RCC 7860 (cell line): ENCODE measurements at places on chromosomes 4 and X.

DNA sequence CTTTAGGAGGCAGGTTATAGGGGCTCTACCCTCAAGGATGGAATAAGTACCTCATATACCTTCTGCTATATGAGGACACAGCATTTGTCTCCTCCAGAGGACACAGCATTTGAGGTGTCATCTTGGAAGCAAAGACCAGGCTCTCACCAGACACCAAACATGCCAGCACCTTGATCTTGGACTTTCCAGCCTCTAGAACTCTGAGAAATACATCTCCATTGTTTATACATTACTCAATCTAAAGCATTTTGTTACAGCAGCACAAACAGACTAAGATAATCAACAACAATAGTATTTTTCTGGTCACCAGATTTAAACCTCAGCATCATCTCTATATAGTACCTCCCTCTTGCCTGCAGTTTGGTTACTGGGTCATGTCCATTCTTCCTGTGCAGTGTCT lies 237.5 kb upstream of the KLF3 start:
- DNase-seq, result no peak

DNA sequence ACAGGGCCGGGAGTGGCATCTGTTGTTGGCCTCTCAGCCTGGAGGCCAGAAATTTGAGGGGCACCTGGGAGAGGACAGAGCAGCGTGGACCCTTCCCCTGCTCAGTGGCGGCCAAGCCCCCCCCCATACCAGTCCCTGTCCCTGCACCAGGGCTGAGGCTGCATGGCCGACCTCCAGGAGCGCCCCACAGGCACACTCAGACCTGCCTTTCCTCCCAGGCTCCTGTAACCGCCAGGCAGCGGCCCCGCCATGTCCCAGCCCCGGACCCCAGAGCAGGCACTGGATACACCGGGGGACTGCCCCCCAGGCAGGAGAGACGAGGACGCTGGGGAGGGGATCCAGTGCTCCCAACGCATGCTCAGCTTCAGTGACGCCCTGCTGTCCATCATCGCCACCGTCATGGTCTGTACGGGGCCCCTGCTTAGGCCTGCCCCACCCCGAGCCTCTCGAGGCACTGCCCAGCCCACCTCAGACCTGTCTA lies 15.3 kb downstream of the TMEM175 start:
- no peak for DNase-seq

- DNase-seq, result peak; percentile 52
Measured at GRCh38 chrX:46208225-46208854, 336.9 kb downstream of the ZNF674 start.

- no peak for DNase-seq
Measured at GRCh38 chr4:82124365-82124764, 249.4 kb downstream of the HNRNPD start.

DNA sequence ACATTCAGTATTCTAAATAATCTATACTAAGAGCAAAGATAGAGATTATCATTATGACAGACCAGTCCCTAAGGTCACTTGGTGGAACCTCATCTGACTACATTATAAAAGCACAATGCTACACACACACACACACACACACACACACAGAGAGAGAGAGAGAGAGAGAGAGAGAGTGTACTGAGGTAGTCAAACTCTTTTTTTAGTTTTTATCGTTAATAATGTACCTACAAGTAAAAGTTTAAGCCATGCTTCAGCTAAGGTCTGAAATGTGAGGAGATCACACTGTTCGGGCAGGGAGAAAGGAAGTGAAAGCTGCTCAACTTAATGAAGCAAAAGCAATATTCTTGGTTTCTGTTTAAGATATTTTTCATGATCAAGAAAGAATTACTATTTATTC lies 75.8 kb upstream of the CCDC160 start:
- no peak for DNase-seq

DNA sequence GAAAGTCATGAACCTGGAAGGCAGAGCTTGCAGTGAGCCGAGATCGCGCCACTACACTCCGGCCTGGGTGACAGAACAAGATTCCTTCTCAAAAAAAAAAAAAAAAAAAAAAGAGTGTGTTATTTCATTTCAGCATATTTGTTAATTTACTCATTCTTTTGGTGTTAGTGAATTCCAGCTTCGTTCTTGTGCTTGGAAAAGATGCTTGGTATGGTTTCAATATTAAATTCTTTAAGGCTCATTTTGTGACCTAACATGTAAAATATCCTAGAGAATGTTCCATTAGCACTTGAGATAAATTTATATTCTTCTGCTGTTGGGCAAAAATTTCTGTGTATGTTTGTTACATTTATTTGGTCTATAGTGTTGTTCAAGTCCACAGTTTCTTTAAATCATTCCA lies 66.8 kb downstream of the SPIN3 start:
- DNase-seq, result no peak

DNA sequence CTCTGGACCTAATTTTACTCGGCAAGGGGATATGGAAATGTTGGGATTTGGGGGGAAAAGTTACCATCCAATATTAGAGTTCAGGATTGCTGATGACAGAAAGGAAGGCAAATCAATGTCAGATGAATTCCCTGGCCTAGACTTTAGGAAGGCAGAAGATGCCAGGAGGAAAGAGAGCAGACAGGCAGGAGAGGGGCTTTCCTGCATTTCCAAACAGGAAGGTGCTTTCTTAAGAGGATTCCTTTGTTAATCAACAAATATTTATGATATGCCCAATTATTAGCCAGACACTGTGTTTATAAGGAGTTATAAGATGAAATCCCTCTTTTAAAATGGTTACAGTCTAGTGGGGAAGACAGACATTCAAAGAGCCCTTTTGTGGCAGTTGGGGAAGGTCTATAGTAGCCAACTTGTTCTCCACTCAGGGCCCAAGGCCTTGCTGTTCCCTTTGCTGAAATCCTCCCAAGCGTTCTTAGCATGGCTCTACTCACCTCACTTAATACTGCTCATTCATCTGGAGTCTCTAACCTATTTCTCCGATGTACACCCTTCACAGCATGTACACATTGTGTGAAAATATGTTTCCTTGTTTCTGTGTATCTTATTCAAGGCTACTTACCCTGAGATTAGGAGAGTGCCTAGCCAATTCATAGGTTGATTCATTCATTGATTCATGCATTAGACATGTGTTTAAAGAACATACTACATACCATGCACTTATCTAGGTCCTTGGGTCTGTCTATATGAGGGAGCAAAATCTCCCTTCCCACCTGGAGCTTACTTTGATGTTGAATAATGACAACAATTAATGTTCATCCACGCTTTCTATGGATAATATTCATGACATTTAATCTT lies 5.3 kb downstream of the IGFBP7 start:
- DNase-seq, result no peak

DNA sequence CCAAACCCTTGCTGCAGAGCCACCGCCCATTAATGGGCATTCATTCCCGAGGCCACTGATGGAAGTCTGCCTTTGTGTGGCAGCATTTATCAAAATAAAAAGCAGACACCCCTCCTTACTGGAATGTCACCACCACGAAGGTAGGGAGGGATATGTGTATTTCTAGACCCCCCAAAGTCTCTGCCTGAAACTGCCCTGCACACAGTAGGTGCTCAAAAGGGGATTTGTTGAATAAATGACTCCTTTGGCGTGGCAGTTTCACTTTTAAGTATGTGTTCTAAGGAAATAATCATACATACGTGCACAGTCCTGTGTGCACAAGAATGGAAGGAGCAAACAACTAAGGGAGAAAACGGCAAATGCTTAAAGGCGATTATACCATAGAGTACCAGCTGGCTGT lies 23.6 kb upstream of the GLOD5 start:
- no peak for DNase-seq

DNA sequence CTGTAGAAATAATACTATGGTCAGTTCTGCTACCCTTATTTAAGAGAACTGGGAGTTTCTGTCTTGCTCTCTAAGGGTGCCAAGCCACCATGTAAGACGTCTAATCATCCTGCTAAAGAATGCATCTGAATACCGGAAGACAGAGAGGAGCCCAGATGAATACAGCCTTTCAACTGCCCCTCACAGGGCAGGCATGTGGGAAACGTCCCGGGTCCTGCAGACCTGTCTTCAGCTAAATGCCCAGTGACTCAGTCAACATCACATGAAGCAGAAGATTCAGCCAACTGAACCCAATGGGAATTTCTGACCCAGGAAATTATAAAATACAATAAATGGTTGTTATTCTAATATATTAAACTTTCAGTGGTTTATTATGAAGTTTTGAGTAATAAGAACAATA lies 2141.0 kb upstream of the AGA start:
- DNase-seq, result no peak

DNA sequence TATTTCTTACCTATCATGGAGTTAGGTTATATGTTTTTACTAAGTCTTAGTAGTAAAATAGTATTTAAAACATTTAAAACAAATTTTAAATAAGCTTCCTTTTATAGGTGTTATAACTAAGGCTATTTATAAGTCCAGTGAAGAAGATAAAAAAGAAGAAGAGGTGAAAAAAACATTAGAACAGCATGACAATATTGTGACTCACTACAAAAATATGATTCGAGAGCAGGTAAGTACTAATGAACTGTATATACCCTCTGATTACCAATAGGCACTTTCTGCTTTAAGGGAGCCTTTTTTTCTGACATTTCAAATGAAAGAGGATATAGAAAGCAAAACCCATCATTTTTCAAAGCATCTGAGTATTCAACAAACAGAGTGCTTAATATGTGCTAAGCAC lies 76.6 kb downstream of the USO1 start:
- no peak for DNase-seq

DNA sequence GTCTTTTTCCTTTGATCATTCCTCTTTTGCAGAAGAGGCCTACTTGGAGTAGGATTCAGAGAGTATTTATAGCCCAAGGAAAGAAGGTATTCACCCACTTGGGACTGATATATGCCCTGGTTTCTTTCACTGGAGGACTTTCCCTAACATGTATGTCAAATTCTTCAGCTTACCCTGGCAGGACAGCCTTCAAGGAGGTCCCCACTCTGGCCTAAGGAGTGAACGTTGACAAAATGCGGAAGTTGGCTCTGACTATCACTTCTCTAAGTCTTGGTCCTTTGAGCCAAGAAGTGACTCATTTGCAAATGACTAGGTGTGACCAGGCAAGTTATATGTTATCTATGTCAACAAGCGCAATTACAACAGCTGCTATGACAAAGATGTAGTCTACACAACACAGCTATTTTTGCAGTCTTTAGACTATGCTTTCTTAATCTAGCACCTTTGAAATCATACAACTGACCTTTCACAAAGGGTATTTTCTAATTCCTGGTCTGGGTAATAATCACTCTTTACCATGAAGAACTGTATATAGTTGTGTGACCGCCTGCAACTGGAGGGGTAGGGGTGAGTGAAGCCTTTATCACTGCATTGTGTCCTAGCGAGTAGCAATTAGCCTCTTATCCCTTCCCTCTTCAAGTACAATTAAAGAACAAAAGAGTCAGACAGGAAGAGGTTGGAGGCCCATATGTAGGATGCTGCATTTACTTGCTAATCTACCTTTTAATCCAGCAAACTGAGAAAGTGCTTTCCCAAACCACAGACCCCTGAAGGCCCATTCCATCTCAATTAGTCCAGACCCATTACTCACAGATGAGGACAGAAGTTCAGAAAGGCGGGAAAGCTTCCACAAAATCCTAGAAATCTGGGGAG lies 50.1 kb downstream of the RASGEF1B start:
- no peak for DNase-seq

GRCh38 chrX:20988118-20988517 lies 386.1 kb upstream of the CNKSR2 start:
- peak; percentile 31 for DNase-seq

DNA sequence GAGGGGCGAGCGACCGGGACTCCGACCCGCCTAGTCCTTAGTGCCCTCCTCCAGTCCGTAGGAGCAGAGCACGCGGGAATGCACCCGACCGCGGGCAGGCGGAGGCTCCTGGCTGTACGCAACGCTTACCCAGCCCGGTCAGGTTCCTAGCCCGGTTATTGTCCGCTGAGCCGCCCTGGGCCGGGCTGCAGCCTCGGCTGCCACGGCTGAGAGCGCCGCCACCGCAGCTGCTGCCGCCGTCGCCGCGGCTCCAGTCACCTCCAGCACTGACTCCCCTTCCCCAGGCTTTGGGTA lies at the start of gene AMER1:
Gene AMER1, minus strand, starts transcription at position 268 of the 294 bp plus-strand sequence. CDS start 12,422 bp downstream, outside the sequence.
- no peak for DNase-seq

GRCh38 chrX:112759512-112759911 lies 79.8 kb upstream of the LHFPL1 start:
- peak; percentile 58 for DNase-seq

- DNase-seq, result no peak
Measured at GRCh38 chr4:184421533-184422155, 52.7 kb downstream of the IRF2 start.

- DNase-seq, result no peak
Measured at GRCh38 chr4:39996811-39997210, 19.1 kb upstream of the PDS5A start.

- no peak for DNase-seq
Measured at GRCh38 chr4:173909294-173909693, 374.2 kb downstream of the FBXO8 start.

GRCh38 chr4:117447925-117448324 lies 362.5 kb upstream of the TRAM1L1 start:
- no peak for DNase-seq

DNA sequence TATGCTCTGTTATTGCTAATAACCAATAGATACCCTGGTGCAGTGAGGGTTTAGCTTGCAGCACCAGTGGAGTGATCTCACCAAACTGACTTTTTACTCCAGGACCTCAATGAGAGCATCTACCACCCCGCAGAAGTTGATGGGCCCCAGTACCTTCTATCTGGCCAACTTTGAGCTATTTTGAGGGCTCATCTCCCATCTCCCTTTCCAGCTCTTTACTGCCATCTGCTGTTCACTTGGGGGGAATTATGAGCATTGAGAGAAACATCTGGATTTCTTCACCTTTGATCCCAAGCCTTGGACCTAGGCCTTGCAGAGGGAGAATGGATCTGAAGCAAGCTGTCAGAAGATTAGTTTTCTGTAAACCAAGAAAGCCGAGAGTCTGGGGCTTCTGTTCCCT lies 143.6 kb downstream of the TMEM164 start:
- DNase-seq, result peak; percentile 9

DNA sequence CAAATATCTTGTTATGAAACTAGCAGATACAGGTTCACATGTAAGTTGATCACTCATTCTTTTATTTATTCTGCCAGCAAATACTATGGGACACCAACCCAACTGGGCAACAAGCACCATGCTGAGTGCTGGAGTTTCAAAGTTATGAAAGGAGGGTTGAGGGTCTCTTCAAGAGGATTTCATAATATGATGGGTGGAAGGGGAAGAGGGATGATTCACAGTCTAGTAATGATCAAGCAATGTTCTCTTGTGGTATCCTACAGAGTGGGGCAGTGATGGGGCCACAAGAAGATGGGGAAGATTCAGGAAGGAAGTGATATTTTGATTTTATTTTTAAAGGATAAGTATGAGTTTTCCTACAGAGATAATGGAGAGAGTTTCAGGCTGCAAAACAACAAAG lies 46.2 kb upstream of the TXK start:
- no peak for DNase-seq
